A549 treated with ZK216348 at 1 μM for 4 hours (cell line): ENCODE measurements at places on chromosomes 11 and 22. TPM values are rescaled to one million over a fixed set of nuclear protein-coding genes. Genes with fewer than 3 reads are reported as not detected.

The C11orf97 gene
- total RNA-seq: not detected in 5 replicates

The FOLH1 gene
- not detected in 5 replicates for total RNA-seq

The PIK3IP1 gene
- total RNA-seq: 0.58 to 1.1 TPM (median 0.90 TPM) in 5 replicates

The STK33 gene
- 3.1 to 7.2 TPM (median 4.0 TPM) in 5 replicates for total RNA-seq

The ACAD8 gene
- total RNA-seq: 7.6 to 11.3 TPM (median 10.4 TPM) in 5 replicates

The OR8D1 gene
- not detected in 5 replicates for total RNA-seq
